Common myeloid progenitor, CD34-positive (primary cell): ENCODE measurements at places on chromosomes 1 and 21.

DNA sequence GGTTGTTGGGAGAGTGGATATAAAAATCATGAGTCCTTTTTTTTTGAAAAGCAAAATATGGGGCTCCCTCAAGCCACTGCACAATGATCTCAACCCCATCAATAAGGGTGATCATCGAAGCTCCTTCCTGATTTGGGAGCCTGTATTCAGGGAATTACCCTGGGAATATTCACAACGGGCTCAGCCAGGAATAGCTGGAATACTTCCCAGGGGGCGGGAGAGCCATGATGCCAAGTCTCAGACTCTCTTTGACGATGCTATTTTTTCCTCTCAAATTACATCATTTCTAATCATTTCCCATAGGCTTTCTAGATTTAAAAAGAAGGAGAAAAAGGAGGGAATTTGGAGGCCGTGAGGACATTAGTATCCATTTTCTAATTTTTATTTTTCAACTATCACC is 18.4 kb downstream of the OLIG1 start:
- DNase-seq: no peak
- H3K27ac ChIP-seq: no peak overlapping the region

GRCh38 chr1:91529856-91530255 is 29.2 kb downstream of the CDC7 start:
- DNase-seq: no peak
- no peaks in the 10 kb centered on the region for H3K27me3 ChIP-seq
- no peaks in the 10 kb centered on the region for H3K36me3 ChIP-seq
- H3K27ac ChIP-seq: no peak overlapping the region
- H3K4me1 ChIP-seq: no peaks in the 10 kb centered on the region

GRCh38 chr1:33234588-33234990 is 21.7 kb upstream of the ZNF362 start:
- H3K27ac ChIP-seq: no peak overlapping the region
- H3K36me3 ChIP-seq: no peaks in the 10 kb centered on the region
- DNase-seq: no peak
- H3K27me3 ChIP-seq: no peaks in the 10 kb centered on the region
- H3K4me1 ChIP-seq: peaks cover 5% of the 10 kb centered on the region

GRCh38 chr1:209748620-209749019 is 7.2 kb upstream of the TRAF3IP3 start:
- no peak for DNase-seq
- no peaks in the 10 kb centered on the region for H3K36me3 ChIP-seq
- H3K4me1 ChIP-seq: peaks cover 34% of the 10 kb centered on the region

- no peak overlapping the region for H3K4me3 ChIP-seq
- DNase-seq: no peak
- H3K4me1 ChIP-seq: no peaks in the 10 kb centered on the region
- H3K27ac ChIP-seq: no peak overlapping the region
Measured at GRCh38 chr1:207766569-207766968, 14.7 kb downstream of the CD46 start.

- H3K4me3 ChIP-seq: no peak overlapping the region
- H3K4me1 ChIP-seq: peaks cover 4% of the 10 kb centered on the region
- DNase-seq: no peak
- H3K27ac ChIP-seq: no peak overlapping the region
- H3K36me3 ChIP-seq: no peaks in the 10 kb centered on the region
- no peaks in the 10 kb centered on the region for H3K27me3 ChIP-seq
Measured at GRCh38 chr1:208202333-208202995, 41.7 kb downstream of the PLXNA2 start.

DNA sequence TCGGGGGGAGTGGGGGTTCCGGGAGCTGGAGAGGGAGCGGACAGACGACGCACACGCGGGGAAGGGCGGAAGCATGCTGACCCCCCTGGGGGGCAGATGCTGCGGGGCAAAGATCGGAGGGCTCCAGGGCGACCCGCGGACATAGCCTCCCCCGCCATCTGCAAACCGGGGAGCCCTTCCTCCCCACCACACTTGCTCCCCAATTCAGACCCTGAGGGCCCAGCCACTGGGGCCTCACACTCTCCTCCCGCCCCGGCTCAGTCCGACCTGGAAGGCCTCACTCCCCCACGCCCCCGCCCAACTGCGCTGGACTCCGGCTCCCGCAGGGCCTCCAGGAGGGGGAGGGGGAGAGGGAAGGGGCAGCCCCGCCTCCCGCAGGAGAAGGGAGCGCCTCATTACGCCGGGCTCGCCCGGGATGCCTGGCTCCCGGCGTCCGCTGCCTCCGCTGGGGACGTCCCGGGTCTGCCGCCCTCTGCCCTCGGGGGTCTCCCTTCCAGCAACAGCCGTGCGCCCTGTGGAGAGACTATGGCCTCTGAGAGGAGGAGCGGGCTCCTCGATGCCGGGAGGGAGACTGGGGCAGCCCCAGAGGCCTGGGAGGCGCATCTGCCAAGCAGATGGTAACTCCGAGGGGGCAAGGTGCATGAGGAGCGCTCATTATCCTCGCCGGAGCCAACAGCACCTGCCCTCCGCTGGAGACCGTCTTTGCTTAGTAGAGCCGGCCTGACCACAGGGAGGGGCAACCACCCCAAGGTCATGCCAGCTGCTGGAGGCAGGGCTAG is 636 bp upstream of the CAMK2N1 start:
- H3K27ac ChIP-seq: no peak overlapping the region
- no peak for DNase-seq
- H3K4me3 ChIP-seq: peak overlapping the region; percentile 3
- peaks cover 37% of the 10 kb centered on the region for H3K27me3 ChIP-seq
- no peaks in the 10 kb centered on the region for H3K4me1 ChIP-seq
- no peaks in the 10 kb centered on the region for H3K36me3 ChIP-seq

DNA sequence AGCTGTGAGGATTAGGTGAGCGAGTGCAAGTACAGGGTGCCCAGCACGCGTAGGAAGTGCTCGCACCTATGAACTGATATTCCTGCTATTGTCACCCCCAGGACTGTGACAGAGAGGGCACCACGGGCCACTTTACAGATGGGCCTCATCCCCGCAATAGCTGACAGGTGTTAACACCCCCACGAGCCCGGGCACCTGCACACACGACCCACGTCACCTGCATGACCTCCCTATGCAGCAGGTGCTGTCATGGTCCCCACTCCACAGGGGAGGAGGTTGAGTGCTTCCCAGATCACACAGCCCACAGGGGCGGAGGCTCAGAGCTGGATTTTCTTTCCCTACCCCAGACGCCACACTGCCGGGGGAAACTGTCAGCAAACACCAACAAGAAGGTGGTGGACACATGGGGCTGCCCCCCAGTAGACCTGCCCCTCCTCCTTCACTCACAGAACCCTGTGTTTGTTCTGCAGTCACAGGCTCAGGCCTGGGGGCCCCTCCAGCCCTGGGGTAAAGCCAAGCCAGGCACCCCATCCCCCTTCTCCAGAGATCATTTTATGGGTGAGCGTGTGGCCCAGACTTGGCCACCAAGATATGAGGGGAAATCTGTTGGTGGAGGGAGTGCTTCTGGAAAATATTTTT is 465.5 kb downstream of the MATN1 start:
- no peak overlapping the region for H3K4me3 ChIP-seq
- no peak overlapping the region for H3K27ac ChIP-seq
- H3K4me1 ChIP-seq: no peaks in the 10 kb centered on the region
- no peaks in the 10 kb centered on the region for H3K36me3 ChIP-seq
- H3K27me3 ChIP-seq: peaks cover 52% of the 10 kb centered on the region

DNA sequence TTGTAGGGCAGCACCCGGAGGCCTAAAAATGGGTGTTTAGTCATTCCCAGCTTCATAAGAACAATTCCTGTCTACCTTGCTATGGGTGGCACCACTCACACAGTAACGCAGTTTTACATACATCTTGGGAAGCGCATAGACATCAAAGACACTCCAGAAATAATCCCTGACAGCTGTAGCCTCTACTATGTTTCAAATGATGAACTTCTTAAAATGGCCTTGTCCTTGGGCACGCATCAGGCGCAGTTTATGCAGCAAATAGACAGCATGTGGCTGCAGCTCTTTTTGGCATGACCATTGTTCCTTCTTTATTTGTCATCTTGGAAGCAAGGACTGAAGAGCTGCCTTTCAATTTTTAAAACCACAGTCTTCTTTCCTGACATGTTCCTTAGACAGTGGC is 77.6 kb upstream of the CACYBP start:
- no peaks in the 10 kb centered on the region for H3K27me3 ChIP-seq
- no peak overlapping the region for H3K27ac ChIP-seq
- DNase-seq: no peak
- H3K36me3 ChIP-seq: no peaks in the 10 kb centered on the region

DNA sequence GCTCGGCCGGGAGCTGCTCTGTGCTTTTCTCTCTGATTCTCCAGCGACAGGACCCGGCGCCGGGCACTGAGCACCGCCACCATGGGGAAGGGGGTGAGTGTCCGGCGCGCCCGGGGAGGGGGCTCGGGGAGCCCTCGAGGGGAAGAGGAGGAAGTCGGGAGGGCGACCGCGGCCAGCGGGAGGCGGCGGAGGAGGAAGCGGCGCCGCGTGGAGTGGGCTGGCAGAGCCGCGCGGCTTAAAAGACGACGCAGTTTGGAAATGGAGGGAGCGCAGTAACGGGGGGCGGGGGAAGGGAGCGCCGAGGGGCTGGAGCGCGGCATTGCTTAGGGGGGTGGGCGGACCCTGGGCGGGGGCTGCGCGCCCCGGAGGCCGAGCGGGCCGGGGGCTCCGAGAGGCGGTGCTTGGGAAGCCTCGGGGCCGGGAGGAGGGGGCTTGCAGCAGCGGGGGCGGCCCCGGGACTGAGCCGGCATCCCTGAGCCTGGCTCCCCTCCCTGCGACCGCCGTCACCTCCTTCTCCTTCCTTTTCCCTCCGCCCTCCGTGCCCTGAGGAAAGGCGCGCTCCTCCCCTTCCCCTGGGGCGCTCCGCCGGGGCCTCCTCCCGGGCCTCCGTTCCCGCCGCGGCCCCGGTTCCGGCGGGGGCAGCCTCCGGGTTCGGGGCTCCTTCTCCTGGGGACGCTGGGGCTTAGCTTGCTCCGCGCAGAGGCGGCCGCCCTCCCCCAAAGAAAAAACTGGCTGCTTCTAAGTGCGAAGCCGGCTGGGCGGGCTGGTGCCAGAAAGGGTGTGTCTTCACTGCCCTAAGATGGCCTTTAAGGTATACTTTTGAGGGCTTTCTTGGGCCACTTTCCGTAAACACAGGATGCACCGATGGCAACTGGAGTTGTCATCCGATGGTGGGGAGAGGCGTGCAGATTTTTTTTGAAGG is 648 bp downstream of the ATP1A1 start:
- peaks cover 39% of the 10 kb centered on the region for H3K4me1 ChIP-seq
- peak overlapping the region; percentile 85 for H3K27ac ChIP-seq
- peak overlapping the region; percentile 84 for H3K4me3 ChIP-seq
- peak; percentile 69 for DNase-seq
- no peaks in the 10 kb centered on the region for H3K27me3 ChIP-seq
- H3K36me3 ChIP-seq: no peaks in the 10 kb centered on the region

GRCh38 chr1:67394548-67394947 is 35.7 kb downstream of the SERBP1 start:
- H3K36me3 ChIP-seq: peaks cover 49% of the 10 kb centered on the region
- no peak for DNase-seq
- H3K27me3 ChIP-seq: no peaks in the 10 kb centered on the region
- H3K4me1 ChIP-seq: no peaks in the 10 kb centered on the region
- no peak overlapping the region for H3K27ac ChIP-seq
- no peak overlapping the region for H3K4me3 ChIP-seq

- H3K27ac ChIP-seq: no peak overlapping the region
- DNase-seq: no peak
- no peaks in the 10 kb centered on the region for H3K4me1 ChIP-seq
- H3K4me3 ChIP-seq: no peak overlapping the region
- H3K27me3 ChIP-seq: no peaks in the 10 kb centered on the region
Measured at GRCh38 chr1:181632492-181632891, 149.2 kb downstream of the CACNA1E start.

DNA sequence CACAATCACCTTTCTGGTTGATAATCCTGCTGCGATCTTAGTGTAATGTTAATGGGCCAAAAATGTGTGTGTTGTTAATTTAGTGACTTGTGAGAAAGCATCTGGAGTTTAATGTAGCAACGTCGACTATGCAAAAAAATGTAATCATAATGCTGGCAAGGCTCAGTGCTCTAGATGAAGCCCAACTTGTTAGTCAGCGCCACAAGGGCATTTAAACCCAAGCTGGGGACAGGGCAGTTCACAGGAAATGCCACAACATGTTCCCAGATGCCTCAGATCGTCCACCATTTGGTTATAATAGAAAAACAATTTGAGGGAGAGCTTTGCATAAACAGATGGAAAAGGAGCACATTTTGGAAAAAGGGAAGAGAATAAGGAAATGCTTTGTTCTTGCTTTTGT is 585.4 kb upstream of the PLXNA2 start:
- H3K27me3 ChIP-seq: no peaks in the 10 kb centered on the region
- no peaks in the 10 kb centered on the region for H3K36me3 ChIP-seq
- no peak for DNase-seq
- H3K27ac ChIP-seq: no peak overlapping the region
- H3K4me1 ChIP-seq: no peaks in the 10 kb centered on the region

DNA sequence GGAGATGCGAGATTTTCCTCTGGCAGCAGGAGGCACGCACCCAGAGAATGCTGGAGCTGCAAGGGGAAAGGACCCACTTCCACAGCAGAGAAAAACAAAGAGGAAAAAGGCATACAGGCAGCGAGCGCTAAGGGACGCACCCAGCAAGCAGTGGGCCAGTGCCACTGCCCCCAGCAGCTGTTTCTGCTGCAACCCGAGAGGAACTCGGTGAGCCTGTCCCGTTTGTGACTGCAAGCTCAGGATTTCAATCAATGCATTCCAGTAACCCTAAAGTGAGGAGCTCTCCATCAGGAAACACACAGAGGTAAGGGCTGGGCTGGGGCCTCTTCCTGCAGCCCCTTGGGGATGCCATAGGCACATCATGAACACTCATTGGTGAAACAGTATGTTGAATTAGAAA is 58.7 kb downstream of the ACP6 start:
- no peaks in the 10 kb centered on the region for H3K4me1 ChIP-seq

DNA sequence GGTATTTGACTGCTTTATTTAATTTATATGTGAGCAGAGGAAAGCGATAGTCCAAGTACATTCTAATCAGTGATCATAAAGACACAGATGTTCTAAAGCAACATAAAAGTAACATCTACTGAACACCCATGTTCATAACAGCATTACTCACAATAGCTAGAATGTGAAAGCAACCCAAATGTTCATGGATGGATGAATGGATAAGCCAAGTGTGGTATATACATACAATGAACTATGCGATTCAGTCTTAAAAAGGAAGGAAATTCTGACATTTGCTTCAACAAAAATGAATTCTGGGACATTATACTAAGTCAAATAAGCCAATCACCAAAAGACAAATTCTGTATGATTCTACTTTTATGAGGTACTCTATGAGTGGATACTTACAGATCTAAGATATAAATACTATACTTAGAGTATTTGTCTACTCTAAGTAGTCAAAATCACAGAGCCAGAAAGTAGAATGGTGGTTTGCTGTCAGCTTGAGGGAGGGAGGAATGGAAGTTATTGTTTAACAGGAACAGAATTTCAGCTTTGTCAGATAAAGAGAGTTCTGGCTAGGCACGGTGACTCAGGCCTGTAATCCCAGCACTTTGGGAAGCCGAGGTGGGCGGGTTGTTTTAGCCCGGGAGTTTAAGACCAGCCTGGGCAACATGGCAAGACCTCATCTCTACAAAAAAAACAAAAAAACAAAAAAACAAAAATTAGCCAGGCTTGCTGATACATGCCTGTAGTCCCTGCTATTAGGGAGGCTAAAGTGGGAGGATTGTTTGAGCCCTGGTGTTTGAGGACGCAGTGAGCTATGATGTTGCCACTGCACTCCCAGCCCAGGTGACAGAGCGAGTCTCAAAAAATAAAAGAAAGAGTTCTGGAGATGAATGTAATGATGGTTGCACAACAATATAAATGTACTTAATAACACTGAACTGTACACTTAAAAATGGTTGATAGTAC is 79.7 kb upstream of the ARHGAP29 start:
- H3K36me3 ChIP-seq: no peaks in the 10 kb centered on the region
- H3K27me3 ChIP-seq: no peaks in the 10 kb centered on the region
- H3K27ac ChIP-seq: no peak overlapping the region

GRCh38 chr1:200336901-200337391 is 72.9 kb downstream of the ZNF281 start:
- no peaks in the 10 kb centered on the region for H3K36me3 ChIP-seq
- no peaks in the 10 kb centered on the region for H3K27me3 ChIP-seq
- H3K4me1 ChIP-seq: peaks cover 9% of the 10 kb centered on the region
- H3K4me3 ChIP-seq: no peak overlapping the region
